ENCODE measurements at places on chromosomes 7 and 10.

GRCh38 chr7:2041496-2042367 is 191.0 kb downstream of the MAD1L1 start:
- DNase-seq = no peak

- DNase-seq = no peak
Observed at GRCh38 chr7:51789489-51789888, 472.9 kb upstream of the COBL start.

- no peak for DNase-seq
Observed at GRCh38 chr10:102508506-102508905, 4.7 kb downstream of the SUFU start.

DNA sequence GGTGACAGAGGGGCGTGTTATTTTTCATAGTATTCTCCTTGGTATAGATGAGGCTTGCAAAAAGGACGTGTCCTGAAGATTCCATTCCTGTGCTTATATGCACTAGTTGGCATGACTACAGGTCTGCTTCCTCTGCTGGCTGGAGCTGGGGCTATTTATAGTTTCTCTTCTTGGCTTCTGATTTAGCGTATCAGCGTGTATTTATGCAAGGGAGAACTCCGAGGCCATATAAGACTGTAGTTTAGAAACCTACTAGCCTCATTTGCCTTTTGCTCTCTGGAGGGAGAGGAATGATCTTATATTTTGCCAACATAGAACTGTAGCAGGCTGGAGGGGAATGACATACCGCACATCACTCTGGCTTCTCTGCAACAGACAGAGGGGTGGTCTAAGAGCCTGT is 39.7 kb downstream of the CACNB2 start:
- no peak for DNase-seq

- no peak for DNase-seq
Observed at GRCh38 chr7:141097430-141097829, 23.6 kb downstream of the TMEM178B start.

GRCh38 chr7:157554393-157555238 is 217.8 kb downstream of the DNAJB6 start:
- no peak for DNase-seq

DNA sequence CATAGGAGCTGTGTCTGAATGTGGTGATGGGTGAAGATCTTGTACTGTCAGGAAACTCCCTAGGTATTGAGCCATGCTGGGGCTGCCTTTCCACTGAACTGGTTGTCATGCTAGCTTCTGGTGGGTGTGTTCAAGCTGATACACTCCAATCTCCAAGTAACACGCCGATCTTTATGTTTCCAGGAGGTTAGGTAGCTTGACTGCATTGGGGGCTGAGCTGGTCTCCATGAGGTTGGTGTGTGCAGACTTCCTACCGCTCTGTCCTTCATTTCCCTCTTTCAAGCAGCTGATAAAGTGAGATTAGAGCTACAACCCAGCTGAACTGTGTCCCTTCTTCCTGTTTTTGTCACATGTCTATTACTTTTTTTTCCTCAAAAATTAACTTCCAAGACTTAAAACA is 265.5 kb downstream of the ANKRD30A start:
- DNase-seq = no peak

- no peak for DNase-seq
Observed at GRCh38 chr7:44276571-44277221, 48.7 kb downstream of the CAMK2B start.

DNA sequence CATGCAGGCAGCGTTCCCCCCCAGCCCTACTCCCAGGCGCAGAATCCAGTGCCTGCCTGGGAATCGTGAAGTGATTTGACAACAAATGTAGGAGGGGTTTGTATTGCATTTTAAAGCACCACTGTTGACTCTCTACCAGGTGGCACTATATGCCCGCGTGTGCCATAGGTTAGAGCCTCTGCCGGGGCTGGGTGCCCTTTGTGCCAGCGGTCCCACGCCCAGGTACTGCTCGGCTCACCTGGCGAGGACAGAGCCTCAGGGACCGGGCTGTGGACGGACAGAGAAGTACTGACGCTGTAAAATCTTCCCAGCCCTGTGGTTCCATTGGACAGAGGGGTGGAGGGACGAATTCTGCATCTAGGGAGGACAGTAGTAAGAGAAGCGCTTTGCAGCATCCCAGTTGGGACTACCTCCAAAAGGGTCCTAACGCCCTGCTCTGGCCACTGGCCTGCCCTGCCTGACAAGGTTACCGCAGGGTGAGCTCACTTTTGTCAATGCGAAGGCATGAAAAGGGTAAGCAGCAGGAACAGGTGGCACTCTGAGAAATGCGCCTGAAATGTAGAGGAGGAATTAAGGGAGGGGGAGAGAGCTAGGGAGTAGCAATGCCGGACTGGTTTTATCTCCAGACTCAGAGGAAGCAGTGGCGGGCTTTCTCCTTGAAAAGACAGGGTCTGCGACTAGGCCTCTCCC is 788 bp upstream of the CACNA2D1 start:
- no peak for DNase-seq

DNA sequence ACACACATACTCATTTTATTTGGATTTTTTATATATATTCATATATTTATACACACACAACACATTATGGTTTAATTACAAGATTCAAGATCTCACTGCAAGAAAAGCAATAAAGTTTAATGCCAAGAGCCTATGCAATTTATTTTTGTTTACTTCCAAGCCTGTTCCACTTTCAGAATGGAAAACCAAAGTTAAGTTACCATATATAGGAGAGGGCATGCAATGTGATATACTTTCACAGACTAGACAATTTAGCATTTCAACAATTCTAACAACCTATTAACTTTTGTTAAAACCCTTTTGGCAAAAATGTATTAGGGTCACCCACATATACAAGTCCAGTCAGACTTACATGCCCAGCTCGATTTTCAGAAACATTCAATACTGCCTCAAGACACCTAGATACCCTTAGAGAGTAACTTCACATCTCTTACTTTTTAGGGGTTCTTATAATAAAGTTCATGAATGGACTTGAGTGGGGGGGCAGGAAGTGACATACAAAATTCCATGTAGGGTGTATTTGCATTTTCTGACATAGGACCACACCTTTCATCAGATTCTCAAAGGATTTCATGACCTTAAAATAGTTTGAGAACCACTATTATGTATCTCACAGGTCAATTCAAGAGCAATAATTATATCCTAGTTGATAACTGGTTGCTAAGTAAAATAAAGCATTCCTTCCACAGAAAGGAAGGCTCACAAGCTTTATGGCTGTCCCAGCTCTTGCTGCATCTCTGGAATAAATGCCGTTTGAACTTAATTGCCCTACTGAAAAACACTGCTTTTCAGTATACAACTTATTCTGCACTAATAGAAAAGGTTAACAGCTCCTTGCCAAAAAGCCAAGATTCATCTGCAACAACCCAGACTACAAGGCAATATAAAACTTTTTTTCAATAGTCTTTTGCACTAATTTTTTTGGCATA is 2.5 kb downstream of the P4HA1 start:
- DNase-seq = no peak

DNA sequence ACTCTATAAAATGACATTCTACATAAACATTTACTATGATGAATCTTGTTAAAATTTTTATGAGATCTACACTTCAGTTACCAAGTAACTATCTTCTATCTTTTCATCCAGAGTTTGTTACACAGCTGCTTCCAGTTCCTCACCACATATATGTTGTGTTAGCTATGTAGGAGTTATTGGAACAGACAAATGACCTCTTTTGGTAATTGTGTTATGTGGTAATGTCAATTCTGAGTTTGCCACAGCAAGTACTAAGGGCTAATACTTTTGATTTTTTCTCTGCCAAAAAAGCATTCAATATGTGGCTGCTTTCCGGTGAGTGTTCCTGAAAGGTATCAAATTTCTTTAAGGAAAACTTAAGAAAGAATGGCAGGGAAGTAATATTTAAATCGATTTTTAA is 573.9 kb upstream of the PCDH15 start:
- DNase-seq = no peak

- peak; percentile 15 for DNase-seq
Observed at GRCh38 chr10:132543916-132544743, 6.5 kb downstream of the INPP5A start.

DNA sequence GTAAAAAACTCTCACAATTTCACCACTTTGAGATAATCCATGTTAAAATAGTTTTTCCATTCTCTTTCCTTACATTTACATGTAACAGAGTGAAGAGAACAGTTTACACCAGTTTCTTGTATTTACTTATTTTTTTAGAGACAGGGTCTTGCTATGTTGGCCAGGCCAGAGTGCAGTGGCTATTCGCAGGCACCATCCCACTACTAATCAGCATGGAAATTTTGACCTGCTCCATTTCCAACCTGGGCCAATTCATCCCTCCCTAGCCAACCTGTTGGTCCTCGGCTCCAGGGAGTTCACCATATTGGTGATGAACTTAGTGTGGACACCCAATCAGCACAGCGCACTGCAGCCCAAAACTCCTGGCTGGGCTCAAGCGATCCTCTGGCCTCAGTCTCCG is 74.1 kb downstream of the LYZL2 start:
- DNase-seq = no peak

- peak; percentile 4 for DNase-seq
Observed at GRCh38 chr7:124893140-124893827, 36.3 kb downstream of the POT1 start.

GRCh38 chr7:90668992-90669391 is 72.9 kb downstream of the CDK14 start:
- DNase-seq = no peak

- no peak for DNase-seq
Observed at GRCh38 chr10:68781613-68782574, 45.4 kb upstream of the STOX1 start.

DNA sequence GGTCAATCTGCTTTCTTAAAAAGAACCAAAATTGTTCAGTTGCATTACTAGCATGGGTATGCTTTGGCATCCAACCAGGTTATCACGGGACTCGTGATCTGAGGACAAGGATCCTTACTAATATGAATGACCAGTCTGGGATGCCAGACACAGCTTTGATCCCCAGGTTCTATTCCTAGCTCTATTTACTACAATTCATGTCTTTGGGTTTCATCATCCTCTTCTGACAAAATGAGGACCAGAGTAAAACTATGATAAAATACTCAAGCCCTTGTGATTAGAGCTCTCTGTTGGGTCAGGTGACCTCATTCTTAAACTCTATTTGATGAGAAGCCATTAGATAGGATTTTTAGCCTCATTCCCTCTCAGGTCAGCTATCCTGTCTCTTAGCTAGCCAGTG is 119.8 kb downstream of the SLC25A13 start:
- DNase-seq = no peak

GRCh38 chr10:72886621-72887020 is 6.9 kb upstream of the OIT3 start:
- no peak for DNase-seq

GRCh38 chr10:70593513-70593890 is 9.0 kb downstream of the PRF1 start:
- no peak for DNase-seq

DNA sequence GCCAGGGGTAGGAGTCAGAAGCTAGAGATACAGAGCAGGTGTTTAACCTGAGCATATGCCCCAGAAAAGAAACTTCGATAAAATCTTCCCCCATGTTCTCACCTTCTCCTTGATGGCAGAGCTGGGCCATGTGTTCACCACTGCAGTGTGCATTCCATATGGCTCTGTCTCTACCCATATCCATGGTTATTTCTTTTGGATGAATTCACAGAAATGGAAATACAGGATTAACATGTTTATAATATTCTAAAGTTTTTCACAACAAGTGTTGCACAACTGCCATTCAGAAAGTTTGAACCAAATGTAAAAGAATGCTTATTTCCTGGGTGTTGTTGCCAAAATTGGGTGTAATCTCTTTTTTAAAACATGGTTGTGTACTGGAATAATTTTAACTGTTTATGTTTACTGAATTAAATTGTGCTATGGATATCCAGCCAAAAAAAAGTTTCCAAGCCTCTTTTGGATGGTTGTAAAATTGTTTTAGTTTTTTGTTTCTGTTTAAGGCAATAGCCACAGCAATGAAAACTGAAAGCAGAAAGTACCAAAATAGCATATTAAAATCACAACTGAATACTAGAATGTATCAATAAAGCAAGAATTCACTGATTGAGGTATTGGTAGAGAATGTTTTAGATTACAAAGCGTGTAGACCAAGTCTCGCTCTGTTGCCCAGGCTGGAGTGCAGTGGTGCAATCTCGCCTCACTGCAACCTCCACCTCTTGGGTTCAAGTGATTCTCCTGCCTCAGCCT is 19.9 kb upstream of the CCNY start:
- DNase-seq = no peak

GRCh38 chr10:24346877-24347519 is 138.1 kb downstream of the KIAA1217 start:
- no peak for DNase-seq

DNA sequence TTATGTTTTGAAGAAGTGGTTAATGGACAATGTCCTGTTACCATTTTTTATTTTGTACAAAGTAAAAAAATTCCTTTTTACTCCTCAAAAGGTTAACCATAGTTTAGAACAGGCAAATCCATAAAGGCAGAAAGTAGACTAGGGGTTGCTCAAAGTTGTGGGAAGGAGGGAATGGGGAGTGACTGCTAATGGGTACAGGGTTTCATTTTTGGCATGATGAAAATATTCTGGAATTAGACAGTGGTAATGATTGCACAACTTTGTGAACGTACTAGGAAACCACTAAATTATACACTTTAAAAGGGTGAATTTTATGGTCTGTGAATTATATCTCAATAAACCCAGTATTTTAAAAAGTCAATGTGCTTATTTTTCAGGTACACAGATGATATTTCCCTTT is 35.4 kb upstream of the CDK14 start:
- DNase-seq = no peak

DNA sequence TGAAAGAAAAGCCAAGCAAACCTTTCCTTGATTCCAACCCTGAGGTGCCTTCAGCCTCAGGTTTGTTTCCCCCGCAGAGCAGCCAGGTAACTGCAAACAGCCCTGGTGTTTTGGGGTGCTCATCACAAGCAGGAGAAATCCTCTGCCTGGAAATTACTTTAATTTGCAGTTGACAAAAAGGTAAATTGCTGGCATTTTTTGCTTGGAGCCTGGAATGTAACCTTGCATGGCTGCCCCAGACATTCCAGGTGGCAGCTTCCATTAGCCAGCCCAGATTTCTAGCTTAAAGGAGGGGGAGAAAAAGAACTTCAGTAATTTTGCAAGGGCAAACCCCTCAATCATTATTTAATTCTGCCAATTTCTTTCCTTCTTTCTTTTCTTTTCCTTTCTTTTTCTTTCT is 194.4 kb downstream of the MYOF start:
- no peak for DNase-seq

- no peak for DNase-seq
Observed at GRCh38 chr7:85512790-85513189, 325.9 kb upstream of the SEMA3D start.

Data from GM20000 (cell line).